Subcutaneous preadipocyte (primary cell): ENCODE measurements at places on chromosomes 6 and 20. TPM values are rescaled to one million over a fixed set of nuclear protein-coding genes. Genes with fewer than 3 reads are reported as not detected.

Gene LY6G6F
- not detected in 2 replicates for total RNA-seq

Gene RIPPLY2
- under 0.01 and 1.4 TPM in 2 replicates for total RNA-seq

Gene HECA
- 18.0 and 19.0 TPM in 2 replicates for total RNA-seq

Gene IMPG1
- not detected in 2 replicates for total RNA-seq

Gene STX11
- 1.5 and 1.6 TPM in 2 replicates for total RNA-seq
